Activated CD8-positive, alpha-beta memory T cell treated with anti-CD3 and anti-CD28 coated beads, Interleukin-2, amount 10 ng/mL, durations not matched to agents 7 days and 5 days (primary cell): ENCODE measurements at places on chromosomes 6 and 20. TPM values are rescaled to one million over a fixed set of nuclear protein-coding genes. Genes with fewer than 3 reads are reported as not detected.

DNA sequence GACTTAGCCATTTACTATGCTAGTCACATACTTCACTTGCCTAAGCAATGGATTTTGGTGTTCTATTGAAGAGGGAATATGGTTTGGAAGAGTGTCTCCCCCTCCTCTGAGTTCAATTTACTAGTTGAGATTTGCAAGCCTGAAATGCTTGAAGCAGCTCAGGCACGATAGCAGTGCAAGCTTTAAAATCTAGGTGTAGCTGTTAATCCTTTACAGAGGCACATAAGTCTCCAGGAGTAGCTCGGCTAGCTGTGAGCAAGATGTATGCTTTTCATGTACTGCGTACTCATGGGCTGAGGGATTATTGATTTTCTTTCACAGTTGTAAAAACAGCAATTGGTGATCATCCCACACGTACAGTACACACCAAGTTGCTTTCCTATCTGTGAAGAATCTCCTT, 726 bp downstream of the FLRT3 start:
- no peak overlapping the region for H3K4me3 ChIP-seq
- no peaks in the 10 kb centered on the region for H3K4me1 ChIP-seq
- no peaks in the 10 kb centered on the region for H3K27me3 ChIP-seq
- DNase-seq, result no peak

COL21A1 gene
- not detected for total RNA-seq

GRCh38 chr6:84123186-84123585, 89.6 kb downstream of the MRAP2 start:
- H3K4me1 ChIP-seq, result no peaks in the 10 kb centered on the region
- H3K36me3 ChIP-seq, result peaks cover 17% of the 10 kb centered on the region
- H3K4me3 ChIP-seq, result no peak overlapping the region
- DNase-seq, result no peak

DNAH8 gene
- total RNA-seq, result 0.12 TPM
